ENCODE measurements at places on chromosomes 11 and 22.

DNA sequence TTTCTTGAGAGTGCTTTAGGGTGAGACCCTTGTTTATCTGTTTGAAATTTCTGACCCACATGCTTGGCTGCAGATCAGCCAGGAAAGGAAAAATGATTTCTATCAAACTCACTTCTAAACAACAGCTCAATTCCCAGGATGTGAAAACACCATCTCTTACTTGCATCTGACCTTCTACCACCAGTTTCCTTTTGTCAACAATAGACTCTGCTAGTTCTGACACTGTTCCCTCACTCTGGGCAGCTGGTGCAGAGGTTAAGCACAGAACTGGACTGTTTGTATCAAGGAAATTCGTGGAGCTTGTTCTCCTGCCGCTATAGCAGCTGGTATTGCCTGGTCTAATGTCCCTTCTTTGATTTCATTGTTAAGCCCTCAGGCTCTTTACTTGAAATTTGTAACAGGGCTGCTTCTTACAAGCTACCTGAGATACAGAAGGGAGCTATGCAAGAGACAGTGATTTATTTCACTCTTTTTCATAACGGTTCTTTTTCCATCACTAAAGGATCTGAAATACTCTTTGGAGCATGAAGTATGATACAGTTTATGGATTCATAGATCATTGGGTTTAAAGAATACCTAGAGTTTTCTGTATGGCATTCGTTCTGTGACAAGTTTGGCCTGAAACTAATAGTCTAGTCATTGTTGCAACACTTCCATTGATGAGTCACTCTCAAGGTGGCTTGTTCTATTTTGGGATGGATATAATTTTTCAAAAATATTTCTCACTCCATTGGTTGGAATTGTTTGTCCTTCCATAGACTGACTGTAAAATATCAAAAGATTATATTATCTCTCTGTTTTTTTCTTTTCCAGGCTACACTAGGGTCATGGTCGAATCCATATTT, 178.2 kb upstream of the ZC3H12C start:
- DNase-seq = no peak

DNA sequence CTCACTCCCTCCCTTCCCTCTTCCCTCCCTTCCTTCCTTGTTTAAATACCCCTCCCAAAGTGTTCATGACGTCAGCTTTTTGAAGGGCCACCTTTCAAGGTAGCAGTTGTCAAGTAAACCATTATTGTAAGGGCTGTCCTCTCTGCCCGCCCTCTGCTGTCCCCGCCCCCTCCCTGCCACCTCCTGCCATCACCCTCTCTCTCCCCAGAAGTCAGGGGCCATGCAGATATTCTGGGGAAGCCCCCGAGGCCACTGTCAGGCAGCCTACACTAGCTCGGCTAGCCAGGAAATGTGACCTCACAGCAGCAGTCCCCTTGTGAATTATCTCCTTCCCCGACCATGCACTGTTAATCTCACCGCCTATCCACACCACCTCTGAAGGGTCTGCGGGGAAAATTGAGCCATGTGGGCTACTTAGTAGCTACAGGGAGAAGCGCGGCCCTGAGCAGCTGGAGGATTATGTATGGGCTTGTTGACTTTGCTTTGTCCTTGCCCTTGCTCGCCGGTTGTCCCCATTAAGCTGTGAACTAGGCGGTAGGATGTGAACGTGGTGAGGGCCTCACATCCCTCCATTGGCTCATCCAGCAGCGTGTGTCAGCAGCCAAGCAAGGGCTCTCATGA, 42.1 kb upstream of the ATXN10 start:
- no peak for DNase-seq

DNA sequence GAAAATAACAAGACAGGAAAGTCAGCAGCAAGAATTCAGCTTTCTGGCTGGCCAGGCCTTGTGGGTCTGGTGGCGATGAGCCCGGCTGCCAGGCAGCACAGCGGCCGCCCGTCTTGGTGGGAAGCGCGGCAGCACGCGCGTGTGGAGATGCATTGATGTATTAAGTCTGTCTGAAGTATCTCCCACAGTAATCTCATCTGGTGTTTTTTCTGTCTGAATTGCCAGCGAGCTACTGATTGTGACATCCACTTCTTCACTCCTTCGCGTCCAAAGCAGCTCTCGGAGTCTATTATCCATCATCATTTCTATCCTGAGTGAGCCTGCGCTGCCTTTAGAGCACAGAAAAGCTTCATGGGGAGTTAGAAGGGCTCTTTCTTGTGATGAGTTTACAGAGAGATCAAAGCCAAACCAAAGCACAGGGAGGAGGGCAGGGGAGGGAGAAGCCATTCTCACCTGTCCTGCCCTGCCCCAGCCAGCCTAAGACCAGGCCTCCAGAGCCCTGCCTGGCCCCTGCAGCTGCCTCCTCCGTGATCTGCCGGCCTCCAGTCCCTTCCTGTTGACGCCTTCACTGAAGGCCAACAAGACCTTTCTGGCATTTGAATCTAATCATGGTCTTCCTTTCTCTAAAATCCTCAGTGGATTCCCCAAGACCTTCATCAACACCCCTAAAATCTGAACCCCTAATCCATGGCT, 1419.0 kb downstream of the TBC1D22A start:
- DNase-seq = no peak

- DNase-seq = no peak
Observed at GRCh38 chr11:20443596-20443995, 56.1 kb downstream of the PRMT3 start.

DNA sequence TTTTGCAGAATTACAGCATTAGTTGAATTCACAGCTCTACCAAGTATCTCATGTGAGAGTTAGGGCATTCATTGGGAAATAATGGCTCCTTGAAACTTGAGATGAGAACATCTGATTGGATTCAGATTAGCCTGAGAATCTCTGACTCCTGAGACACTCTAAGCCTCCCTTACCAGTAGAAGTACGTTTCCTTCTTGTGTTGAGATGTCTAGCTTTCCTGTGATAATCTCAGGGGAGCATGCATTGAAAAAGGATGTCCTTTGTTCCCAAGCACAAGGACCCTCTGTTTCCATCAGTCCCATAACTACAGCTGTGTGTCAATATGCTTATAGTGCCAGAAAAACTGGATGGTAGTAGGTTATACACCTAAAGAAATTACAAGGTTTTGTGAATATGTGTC, 35.2 kb upstream of the RDX start:
- DNase-seq = no peak

- DNase-seq = no peak
Observed at GRCh38 chr11:126920833-126921232, 79.7 kb downstream of the KIRREL3 start.

Data from cortex of kidney (tissue), 1 donor.